ENCODE measurements at places on chromosomes 16 and 17.

GRCh38 chr16:87747626-87748414, 18.0 kb downstream of the KLHDC4 start:
- DNase-seq: no peak

DNA sequence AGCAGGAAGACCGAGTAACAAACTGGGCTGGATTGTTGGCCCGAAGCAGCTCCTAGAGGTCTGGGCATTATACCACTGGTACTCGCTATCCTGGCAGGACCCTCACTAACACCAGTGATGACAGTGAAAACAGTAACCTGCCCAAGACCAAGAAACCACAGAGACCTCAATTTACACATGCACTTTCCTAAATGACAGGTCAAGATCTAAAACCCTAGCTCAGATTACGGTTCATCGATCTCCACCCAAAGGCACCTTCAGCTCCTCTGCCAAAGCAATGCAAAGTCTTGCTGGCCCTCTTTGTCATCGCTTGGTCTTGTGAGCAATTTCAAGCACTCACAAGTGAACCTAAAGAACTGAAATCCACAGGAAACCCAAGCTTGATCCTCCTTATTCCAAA, 1.5 kb downstream of the PIP4K2B start:
- no peak for DNase-seq

DNA sequence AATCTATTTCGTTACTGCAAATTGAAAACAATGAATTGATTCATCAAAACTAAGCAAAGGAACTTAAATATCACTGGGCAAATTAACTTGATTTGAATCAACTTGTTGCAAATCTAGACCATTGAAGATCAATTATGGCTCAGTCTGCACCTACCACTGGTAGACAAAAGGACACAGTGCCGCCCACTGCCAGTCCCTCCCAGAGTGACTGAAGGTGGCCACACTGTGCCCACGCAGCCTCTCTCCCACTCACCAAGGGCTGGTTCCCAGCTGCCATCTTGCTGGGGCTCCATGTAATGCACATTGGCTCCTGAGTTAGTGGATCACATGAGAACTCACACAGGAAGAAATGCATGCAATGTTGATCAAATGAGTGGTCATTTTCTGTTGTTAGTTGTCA, 78.1 kb downstream of the PLXDC1 start:
- no peak for DNase-seq

GRCh38 chr16:25988084-25988483, 296.3 kb downstream of the HS3ST4 start:
- no peak for DNase-seq

GRCh38 chr17:32904891-32905290, 23.1 kb upstream of the TMEM98 start:
- no peak for DNase-seq

- DNase-seq: no peak
Measured at GRCh38 chr16:4679850-4680636, 13.3 kb upstream of the NUDT16L1 start.

DNA sequence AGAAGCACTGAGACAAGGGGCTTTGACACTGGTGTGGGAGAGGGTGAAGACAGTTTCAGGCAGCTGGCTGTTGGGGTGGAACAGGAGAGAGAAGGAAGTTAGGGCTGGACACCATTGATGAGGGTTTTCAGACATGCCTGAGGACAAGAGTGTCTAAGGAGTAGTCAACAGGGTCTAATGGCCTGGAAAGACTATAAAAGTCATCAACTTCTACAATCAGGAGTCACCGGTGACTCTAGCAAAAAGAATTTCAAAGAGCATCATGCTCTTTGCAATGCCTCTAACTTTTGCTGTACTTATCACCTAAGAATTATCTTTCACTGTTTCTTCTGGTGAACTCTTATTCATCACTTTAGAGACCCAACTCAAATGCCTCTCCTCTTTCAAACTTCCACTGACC, 213.9 kb downstream of the C16orf78 start:
- no peak for DNase-seq

- peak; percentile 85 for DNase-seq
Measured at GRCh38 chr17:78351449-78352006, 8.3 kb downstream of the SOCS3 start.

DNA sequence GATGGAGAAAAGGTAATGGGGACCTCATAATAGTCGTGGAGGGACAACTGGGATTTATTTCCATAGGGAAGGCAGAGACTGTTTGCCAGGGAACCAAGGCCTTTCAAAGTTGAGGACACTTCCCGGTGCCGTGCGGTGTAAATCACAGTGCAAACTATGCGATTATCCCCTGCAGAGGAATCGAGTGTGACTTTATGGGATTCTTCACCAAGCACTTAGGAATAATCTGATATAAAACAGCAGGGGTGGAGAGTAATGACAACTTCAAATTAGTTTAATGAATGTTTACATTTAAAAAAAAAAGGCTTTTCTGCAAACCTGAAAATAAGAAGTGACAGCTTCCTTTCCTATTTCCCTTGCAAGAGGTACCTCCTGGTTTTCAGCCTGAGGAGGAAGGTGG, 538.2 kb downstream of the MAF start:
- no peak for DNase-seq

- DNase-seq: no peak
Measured at GRCh38 chr17:15027853-15028252, 237.3 kb downstream of the PMP22 start.

DNA sequence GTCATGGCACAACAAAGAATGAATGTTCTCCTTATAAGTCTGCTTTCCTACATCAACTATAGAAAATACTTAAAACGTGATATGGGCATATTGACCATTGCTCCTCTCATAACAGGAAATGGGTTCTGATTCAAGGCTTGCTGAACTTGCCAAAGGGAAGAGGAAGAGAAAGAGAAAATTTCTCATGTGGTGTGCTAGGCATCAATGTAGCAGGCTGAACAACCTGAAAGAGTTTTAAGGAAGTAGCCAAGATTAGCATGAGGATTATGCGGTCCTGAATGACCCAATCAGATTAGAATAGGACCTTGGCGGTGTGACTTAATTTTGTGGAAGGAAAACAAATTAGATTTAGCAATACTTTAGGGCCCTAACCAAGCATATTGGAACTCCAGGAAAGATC, 617.7 kb upstream of the CDH11 start:
- no peak for DNase-seq

DNA sequence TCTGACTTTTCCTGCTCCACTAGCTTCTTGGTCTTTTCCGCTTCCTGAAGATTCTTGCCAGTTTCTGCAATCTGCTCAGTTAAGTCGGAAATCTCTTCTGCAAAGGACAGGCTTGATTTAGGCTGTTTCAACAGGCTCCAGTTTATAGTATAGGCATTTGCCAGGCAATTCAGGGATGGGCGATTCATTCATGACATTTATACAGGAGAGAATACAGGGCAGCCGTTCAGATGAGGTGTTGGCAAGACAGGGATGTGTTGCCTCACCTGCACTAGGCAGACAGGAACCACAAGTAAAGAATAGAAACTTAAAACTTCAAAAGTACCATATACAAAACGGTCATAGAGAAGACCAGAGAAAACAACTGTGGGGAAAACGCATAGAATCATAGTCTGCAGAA, 61.7 kb downstream of the MYH13 start:
- DNase-seq: no peak

DNA sequence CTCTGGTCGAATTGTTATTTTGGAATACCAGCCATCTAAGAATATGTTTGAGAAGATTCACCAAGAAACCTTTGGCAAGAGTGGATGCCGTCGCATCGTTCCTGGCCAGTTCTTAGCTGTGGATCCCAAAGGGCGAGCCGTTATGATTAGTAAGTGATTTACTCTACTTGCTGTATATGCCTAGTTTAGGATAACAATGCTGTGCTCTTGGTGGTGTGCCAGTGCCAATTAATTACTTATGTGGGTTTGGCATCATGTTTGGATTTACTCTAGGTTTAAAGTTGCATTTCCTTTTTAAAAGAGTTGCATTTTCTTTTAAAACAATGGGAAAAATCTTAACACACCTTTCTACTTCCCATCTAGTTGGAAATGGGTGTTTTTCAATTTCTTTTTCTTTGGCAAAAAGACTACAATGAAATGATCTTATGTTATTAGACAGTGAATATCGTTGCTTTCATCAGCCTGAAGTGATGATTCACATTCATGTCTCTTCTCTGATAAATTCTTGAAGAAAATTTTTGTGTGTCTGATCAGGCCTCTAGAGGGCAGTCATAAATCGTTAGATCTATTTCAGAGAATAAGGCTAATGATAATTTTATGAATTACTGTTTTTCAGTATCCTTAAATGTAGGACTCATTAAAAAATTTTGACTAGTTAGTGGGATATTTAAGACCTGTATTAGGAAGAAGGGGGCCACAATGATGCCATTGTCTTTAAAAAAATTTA, 5.6 kb downstream of the SF3B3 start:
- peak; percentile 70 for DNase-seq

DNA sequence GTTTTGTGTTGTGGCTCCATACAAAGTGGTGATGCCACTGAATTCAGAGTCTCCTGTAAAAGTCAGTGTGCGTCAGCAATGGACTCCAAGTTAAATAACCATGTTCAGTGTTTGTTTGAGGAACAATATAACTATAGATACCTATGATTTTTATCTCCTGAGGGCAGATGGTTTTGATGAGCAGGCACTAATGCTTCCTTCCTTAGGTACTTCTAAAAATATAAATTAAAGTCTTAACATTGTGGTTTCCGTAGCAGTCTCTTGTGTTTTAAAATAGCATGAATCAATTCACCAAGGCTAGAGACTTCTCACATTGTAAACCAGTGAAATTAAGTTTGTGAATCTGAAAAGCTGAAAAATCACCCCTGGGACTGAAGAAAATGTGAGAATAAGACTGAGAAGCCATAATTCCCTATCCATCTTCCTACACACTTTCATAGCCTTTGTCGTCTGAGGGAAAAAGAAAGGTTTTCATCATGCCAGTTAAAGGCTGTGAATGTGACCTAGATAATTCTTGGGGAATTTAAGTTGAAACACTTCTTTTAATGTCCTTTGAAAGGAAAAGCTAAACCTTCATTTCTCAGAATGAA, 1502.9 kb downstream of the CDH11 start:
- no peak for DNase-seq

DNA sequence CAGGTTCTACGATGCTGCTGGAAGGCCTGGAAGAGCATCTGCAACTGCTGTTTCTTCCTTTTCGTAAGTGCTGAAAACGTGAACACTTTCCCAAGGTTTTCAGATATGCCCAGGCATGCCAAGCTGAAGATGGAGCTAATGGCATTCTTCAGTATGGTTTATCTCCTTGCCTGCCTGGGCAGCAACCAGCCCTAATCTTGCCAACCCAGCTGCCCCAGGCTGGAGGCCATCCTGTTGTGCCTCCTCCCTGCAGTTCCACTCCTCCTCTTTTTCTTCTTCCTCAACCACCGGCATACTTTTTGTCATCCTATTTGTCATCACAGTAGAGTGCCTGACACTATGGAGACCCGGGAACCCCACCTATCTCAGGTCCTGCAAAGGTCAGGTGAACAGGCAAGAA, 1849.3 kb downstream of the TP53TG3F start:
- no peak for DNase-seq

DNA sequence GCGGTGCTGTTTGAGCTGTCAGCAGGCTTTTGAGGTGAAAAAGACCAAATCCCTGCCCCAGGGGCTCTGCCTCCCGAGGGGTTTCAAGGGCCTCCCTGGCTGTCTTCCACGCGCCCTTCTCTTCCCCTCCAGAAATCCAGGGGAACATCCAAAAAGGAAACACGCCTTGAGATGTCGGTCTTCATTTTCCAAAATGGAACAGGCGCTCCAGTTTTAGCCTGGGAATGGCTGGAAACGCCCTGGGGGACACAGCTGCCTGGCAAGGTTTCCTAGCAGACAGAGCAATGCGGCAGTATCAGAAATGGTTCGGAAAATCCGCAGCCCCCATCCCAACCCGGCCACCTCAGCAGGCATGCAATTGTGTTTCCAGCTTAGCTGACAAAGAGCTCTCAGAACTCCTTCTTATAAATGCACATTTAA, 16.6 kb upstream of the LITAF start:
- DNase-seq: no peak

DNA sequence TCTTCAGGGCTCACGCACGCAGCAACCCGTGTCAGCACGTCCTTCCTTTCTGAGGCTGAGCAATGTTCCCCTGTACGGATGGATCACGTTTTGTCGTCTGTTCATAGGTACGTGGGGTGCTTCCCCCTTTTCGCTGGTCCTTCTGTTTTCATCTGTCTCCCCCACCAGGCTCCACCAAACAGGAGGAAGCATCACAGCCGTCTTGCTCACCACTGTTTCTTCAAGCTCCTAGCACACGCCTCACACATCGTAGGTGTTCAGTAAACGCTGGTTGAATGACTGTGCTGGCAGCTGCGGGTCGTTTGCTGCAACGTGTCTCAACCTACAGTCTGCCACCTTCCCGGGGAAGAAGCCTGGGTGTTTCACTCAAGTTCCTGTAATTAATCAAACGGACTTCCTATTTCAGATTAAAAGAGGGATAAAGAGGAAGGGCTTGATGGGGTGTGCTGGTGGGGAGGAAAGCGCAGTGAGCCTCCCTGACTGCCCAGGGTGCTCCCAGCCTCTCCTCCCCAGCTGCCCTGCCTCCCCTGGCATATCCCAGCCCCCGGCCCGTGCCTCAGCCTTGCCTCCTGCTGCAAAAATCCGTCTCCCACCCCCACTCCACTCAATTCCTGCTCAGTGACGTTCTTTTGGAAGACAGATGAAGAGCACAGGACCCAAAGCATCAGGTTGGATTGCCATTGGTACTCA, 76.7 kb upstream of the DOC2B start:
- DNase-seq: no peak

DNA sequence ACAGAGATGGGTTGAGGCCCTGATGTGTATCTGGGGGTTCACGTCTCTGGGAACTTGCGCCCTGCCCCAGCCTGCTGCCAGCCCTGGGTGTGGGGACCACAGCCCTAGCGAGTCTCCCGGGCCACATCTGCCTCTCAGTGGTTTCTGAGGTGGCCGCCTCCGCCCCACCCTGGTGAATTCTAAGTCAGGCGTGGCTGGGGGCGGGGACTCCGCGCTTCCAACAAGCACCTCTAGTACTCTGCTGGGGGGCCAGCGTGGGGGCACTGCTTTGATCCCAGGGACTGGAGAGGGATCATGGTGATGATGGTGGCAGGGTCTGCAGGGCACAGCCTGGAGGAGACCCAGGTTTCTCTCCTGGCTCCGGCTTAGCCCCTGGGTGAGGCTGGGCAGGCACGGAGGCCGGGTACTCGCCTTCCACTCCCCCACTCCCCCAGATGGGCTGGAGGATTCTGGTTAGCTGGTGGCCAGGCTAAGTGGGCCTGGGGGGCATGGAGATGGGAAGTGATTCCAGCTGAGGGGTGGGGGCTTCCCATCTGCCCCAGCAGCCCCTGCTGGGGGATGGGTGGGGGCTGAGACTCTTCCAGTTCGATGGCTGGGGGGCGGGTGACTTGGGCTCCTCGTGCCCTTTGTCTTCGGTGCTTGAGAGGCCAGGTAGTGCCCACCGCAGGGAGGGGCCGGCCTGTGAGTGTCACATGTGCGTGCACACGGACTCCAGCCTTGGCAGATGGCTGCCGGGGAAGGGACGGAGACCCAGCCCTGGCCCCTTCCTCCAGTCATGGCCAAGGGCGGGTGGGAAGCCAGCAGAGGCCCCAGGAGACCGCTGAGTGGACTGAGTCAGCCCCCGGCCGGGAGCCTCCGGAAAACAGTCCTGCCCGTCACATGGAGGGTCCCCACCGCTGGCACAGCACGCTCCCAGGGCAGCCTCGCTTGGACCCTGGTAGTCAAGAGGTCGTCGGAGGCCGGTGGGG, 3.9 kb downstream of the GLIS2 start:
- no peak for DNase-seq

GRCh38 chr16:13392341-13392740, 490.9 kb downstream of the SHISA9 start:
- no peak for DNase-seq

Data from HFFc6 (cell line).